ENCODE measurements at places on chromosomes 5 and 9.
A peak's percentile ranks its signal among the peaks of the same experiment; 100 is the strongest.

DNA sequence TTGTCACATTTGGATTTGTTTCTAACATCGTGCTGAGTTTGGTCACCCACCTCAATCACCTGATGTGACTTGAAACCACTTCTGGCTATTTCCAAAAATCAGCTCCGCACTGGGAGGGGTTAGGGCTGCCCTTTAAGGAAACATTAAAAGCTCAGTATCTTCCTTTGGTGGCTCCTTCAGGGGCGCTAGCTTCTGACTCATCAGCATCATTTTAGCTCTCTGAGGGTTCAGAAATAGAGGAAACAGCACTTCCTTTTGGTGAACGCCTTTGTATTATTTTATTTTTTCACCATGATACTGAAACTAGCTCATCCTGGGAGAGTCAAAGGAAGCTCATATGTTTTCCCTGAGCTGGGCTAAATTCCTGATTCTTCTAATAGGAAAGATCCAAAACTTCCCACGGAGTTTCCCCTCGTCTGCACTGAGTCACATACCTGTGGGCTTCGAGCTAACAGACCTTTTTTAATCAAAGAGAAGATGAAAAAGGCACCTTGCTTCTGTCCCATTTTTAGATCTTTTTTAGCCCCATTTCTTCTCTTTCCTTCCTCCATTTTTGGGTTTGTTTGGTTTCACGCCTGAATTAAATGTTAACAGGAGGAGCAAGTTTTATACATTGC lies 48.2 kb downstream of the ROPN1L start:
- DNase-seq, result no peak

GRCh38 chr5:141681695-141682641 lies at the start of gene ARAP3:
TSS of gene ARAP3 (minus strand) at chr5:141682230. CDS start at chr5:141680486, 1,744 bp downstream.
- DNase-seq, result no peak

DNA sequence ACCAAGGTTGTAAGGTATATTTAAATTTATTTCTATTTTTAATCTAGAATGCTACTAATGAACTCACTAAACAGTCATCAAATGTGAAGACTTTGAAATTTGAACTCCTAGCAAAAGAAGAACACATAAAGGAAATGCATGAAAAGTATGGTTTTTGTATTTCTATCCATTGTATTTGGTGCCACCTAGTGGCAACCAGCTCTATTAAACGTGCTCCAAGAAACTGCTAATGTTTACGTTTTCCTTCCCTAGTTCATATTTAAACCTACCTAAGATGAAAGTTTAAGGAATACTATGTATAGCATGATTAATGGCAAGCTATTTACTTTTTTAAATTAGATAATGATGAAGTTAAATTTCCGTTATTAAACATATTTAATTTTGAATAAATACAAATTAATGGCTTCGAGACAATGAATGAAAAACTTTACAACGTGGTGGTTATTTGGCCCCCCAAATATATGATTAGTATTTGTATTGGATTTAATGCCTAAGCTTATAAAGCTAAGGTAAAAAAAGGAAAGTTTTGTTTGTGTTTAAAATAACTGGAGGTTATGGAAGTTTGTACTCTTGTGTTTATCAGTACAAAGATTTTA lies 115.9 kb upstream of the SH3GL2 start:
- DNase-seq, result peak; percentile 74

- no peak for DNase-seq
Observed at GRCh38 chr9:92187390-92187789, 72.2 kb upstream of the SPTLC1 start.

DNA sequence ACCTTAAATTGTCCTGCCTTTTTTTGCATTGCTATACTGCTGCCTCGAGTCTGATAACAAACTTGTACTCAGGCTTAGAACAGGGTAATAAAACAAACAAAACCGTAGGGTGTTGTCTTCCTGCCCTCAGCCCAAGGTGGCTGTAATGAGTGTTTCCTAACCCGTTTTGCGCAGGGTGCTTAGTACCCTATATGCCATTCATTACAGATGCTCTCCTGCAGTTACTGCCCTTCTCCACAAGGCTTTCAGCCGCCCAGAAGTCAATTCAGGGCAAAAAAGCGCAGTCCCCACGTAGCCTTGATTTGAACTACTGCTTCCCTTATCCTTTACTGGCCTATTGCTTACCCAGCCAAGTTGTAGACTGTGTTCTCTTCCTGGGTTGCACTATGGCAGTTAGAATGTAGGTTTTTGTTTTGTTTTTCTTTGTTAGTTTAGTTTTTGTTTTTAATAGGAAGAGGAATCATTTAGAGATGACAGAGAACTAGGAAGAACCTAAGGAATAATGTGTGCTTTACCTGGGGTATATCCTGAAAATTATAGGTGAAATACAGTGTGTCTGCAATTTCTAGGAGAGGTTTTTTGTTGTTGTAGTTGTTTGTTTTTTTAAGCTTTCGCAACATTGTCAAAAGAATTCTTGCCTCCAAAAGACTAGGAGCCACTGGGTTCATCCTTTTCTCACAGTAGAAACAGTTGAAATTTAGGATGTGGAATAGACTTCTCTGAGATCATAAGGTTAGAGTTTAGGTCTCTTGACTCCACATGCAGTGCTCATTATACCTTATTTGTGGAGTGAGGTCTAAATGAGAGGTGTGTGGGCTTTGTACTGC lies 1.3 kb downstream of the HMGXB3 start:
- DNase-seq, result peak; percentile 2

- no peak for DNase-seq
Observed at GRCh38 chr5:17860660-17861315, 226.5 kb downstream of the TAF11L14 start.

Data from NCI-H1092 treated with DMSO at 0.1 percent for 48 hours (cell line).